NCI-H1930 (cell line): ENCODE measurements at places on chromosomes 4 and X.

DNA sequence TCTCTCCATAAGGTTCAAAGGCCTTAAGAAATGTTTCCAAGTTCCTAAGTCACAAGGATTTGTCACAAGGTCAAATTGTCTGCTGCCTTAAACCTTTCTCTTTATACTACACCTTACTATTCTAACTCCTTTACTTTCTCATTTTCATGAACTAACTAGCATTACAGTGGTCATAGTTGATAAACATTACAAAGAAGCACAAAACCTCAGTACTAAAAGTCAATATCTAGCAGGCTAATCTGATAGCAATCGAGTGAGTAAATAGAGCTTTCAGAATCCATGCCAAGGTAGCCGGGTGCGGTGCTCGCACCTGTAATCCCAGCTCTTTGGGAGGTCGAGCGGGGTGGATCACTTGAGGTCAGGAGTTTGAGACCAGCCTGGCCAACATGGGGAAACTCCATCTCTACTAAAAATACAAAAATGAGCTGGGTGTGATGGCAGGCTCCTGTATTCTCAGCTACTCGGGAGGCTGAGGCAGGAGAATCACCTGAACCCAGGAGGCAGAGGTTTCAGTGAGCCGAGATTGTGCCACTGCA lies 510.0 kb downstream of the GBA3 start:
- DNase-seq = no peak

DNA sequence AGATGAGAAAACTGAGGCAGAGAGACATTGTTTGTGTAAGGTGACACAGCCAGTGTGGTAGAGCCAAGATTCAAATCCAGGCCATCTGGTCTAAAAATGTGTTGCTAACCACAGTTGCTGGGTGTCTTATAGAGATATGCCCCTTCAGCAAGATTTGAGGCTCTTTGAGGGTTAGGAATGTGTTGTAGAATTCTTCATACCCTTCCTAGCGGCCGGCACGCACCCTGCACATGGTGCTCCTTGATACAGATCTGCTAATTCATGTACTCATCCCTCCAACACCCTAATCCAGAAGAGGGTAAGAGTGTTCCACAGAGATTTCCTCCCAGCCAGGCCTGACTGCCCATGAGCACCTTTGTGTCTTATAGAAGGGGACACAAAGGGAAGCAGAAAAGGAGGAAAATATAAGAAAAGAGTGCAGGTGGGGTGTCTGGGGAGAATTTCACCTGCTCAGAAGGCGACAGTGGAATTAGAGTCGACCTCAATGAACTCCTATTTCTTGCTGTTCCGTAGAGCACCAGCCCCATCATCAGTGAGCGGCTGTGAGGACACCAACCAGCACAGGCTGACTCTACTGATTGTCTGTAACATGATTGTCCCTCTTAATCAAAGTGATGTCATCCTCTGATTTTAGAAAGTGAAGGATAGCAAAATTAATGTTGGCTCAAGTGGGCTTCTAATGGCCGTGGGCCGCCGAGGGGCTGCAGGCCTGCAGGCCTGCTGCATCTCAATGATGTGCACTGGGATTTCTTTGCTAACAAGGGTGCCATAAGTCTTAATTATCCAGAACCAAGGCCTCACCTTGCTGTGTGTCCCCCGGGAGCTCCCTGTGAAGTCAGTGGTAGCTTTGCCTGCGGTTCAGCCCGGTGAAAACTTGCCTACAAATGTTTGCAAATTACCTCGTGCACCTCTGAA lies 24.2 kb upstream of the SMIM20 start:
- no peak for DNase-seq

- peak; percentile 12 for DNase-seq
These were observed 22.5 kb downstream of the MID1 start for GRCh38 chrX:10597871-10598270.

GRCh38 chr4:157389741-157390140 lies 169.2 kb downstream of the GRIA2 start:
- no peak for DNase-seq

DNA sequence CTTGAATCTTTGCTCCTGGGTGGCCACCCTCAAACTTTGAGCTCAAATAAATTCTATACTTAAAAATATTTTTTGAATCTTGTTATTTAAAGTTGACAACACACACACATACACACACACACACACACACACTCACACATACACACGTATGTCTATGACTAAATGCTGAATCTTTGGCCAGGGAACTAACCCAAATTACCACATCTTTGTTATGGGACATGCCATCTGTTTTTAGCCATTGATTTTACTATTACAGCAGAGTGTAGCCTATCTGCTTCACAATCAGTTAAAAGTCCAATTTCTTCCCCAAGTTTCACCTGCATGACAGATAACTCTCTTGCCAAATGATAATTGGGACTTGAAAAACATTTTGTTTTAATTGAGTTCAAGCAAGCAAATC lies 45.0 kb upstream of the USP46 start:
- no peak for DNase-seq

DNA sequence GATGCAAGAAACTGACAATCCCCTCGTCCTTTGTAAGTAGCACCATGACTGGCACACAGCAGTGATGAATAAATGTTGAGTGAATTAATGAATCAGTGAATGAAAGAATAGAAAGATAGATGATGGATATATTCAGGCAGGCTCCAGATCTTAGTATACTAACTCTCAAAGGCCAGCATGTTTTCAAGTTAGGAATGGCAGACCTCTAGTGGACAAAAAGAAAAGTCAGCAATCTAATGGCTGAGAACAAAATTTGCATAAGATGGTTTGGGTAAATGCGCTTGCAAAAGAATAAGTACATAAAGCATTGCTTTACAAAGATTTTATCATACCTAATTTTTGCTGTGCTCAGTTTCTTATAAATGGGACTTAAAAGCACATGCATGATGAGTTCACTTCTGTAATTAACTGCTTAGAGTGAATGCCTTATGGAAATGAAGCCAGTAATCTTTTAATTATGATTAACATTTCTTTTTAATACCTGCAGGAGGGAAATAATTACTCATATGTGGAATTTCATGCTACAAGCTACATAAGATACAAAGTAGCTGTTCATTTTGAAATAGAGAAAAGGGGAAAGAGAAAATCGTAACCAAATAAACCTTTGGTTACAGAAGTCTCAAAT lies 126.9 kb upstream of the GPRIN3 start:
- no peak for DNase-seq

DNA sequence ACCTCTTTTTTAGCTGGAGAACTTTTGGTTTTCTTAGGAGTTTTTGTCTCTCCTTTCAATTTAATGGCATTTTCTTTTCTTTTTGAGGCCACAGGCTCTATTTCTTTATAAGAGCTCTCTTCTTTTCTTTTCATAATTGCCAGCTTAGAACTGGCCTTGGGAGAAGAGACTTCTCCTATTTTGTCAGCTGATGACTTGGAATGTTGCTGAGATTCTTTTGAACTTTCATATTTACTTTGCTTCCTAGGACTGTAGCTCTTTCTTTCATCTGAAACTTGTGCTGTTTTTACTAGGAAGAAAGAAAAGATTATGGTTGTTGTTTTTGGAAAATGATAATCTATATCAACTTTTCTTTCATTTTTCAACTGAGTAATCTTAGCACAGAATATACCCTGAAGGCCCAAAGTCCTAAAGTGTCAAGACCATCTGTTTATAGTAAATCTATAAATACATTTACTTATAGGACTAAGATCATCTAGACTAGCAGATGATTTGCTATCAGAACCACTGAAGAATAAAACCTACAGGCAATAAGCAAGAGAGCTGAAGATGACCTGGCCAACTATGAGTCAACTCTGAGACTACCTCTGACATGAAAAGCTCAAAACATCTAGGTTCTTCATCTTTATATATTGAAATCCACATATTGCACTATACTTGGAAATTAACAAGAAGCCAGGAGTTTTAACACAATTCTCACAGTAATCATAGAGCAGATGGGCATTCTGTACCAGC lies 45.6 kb downstream of the RFC1 start:
- no peak for DNase-seq

DNA sequence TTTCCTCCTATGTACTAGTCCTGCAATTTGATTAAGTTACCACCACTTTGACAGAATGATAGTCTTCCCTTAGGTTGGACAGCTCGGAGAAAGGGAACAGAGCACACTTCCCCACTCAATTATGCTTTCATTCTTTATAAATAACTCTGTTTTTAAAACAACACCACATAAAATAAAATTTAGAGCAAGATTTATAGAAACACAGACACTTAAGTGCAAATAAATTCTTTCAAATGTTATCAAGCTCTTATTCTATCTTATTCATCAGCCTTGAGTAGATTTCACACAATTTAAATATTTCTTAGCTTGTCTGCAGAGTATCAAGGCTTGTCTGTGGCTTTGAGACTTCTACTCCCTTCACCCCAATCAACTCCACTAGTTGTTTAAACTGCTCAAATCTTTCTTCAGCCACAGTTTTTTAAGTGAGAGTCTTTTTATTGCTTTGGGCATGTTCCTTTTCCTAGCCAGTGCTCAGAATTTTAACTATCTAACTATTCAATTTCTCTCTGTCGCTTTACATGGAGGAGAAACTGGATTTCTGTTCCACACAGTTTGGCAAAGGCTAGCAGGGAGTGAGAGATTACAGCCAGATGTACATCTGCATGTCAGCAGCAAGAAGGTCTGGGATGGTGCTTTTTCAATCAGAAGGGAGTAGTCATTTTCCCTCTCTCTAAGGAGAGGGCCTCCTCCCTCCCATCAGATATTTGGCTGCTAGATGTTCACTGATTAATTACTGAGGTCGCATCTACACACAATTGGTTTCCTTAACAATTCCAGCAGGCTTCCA lies 53.1 kb upstream of the PLAC1 start:
- no peak for DNase-seq

DNA sequence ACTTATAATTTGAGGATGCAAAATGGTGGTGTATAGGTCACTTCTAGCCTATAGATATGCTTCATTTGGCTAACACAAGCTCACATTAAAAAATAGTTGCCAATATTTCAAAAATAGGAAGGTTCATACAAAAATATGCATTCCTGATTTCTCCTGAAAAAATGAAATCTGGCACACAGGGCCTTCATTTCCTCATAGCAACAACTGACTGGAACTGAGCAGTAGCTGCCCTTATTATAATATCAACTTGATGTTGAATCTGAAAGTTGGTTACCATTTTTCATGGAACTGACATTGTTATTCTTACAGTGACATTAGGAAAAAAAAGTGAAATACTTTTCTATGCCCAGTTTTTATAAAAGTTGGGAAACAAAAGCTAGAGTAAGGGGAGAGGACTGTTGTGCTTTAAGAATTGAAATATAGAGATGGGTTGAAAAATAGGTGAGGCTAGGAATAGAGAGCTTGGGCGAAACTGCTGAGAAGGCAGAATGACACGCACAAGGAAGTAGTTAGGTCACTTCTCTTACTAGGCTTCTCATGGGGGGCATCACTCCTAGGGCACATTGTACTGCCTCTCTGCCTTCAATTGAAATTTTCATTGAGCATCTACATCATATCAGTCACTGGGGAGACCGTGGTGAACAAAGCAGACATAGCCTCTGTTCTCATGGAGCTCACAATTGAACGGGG lies 43.1 kb upstream of the C1GALT1C1 start:
- DNase-seq = no peak

- DNase-seq = no peak
These were observed 37.9 kb upstream of the RASL11B start for GRCh38 chr4:52824270-52824602.

DNA sequence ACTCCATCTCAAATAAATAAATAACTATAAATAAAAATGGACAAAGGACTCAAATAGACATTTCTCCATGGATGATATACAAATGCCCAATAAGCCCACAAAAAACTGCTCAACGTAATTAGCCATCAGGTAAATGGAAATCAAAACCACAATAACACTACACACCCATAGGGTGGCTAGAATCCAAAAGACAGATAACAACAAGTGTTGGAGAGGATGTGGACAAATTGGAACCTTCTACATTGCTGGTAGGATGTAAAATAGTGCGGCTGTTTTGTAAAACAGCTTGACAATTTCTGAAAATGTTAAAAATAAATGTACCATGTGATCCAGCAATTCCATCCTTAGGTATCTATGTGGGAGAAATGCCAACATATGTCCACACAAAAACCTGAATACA lies 52.1 kb downstream of the ZNF157 start:
- no peak for DNase-seq
